ENCODE measurements at places on chromosomes 5 and 9. TPM values are rescaled to one million over a fixed set of nuclear protein-coding genes. Genes with fewer than 3 reads are reported as not detected.

The LCN9 gene
- total RNA-seq, result 3.7 TPM

The PFN3 gene
- not detected for total RNA-seq

The SEMA6A gene
- total RNA-seq, result 277 TPM

The ANGPTL2 gene
- 10.6 TPM for total RNA-seq

The SLC27A6 gene
- 4.5 TPM for total RNA-seq

The WDR38 gene
- not detected for total RNA-seq

The PCDHB11 gene
- 1.4 TPM for total RNA-seq

The CYFIP2 gene
- 80.6 TPM for total RNA-seq

The OR1Q1 gene
- not detected for total RNA-seq

The FLT4 gene
- 7.7 TPM for total RNA-seq

The PCDHGA2 gene
- 0.31 TPM for total RNA-seq

The PCDHA7 gene
- total RNA-seq, result 2.7 TPM

The PCDHB3 gene
- 3.4 TPM for total RNA-seq

The IRX2 gene
- total RNA-seq, result 47.5 TPM

The ELOVL7 gene
- 5.1 TPM for total RNA-seq

The FIBCD1 gene
- total RNA-seq, result 6.1 TPM

The RFESD gene
- total RNA-seq, result 2.0 TPM

The SLC9A3 gene
- 0.95 TPM for total RNA-seq

The TAL2 gene
- total RNA-seq, result 0.65 TPM
